ENCODE measurements at places on chromosomes 3 and 15.

GRCh38 chr3:19432669-19433068 is 284.4 kb downstream of the KCNH8 start:
- DNase-seq: no peak

GRCh38 chr3:112116748-112117186 is 16.3 kb downstream of the GCSAM start:
- no peak for DNase-seq

DNA sequence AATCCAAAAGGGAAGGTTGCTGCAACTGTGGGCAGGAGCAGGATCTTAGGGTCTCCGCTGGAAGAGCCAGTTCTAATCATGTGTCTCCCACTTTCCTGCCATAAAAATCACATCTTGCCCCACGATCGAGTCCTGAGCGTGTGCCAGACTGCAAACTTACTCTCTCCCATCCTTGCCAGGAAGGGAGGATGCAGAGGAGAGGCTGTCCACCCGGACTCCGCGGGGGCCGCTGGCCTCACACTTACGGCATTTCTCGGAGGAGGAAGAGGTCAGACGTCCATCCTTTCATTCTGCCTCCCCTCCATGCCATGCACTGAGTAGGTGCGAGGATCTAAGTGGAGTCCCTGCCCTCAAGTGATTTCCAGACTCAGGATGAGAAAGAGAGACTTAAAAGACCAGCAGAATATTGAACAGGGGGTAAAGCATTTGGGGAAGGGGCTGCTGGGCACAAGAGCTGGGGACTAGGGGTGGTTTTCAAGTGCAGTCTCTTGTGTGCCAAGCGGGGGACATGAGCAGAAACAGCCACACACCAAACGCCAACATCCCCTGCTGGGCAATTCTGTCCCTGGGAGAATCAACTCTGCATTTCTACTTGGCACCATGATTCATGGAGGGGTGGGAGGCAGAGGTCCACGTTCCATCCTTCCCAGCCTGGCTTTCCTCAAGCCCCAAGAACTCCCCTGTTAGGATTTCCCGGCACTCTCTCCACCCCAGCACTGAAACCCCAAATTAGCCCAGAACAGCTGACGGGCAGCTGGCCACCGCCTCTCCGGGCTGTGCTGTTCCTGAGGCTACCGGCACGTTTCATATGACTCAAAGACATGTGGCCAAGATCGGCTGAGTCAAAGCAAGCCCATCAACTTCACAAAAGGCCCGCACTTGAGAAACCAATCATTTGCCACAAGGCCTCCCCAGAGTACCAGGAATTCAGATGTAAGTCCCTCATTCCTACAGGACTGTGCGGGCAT is 11.6 kb downstream of the OXTR start:
- DNase-seq: no peak

GRCh38 chr15:19987389-19988048 is 554.1 kb downstream of the GOLGA6L6 start:
- DNase-seq: no peak

DNA sequence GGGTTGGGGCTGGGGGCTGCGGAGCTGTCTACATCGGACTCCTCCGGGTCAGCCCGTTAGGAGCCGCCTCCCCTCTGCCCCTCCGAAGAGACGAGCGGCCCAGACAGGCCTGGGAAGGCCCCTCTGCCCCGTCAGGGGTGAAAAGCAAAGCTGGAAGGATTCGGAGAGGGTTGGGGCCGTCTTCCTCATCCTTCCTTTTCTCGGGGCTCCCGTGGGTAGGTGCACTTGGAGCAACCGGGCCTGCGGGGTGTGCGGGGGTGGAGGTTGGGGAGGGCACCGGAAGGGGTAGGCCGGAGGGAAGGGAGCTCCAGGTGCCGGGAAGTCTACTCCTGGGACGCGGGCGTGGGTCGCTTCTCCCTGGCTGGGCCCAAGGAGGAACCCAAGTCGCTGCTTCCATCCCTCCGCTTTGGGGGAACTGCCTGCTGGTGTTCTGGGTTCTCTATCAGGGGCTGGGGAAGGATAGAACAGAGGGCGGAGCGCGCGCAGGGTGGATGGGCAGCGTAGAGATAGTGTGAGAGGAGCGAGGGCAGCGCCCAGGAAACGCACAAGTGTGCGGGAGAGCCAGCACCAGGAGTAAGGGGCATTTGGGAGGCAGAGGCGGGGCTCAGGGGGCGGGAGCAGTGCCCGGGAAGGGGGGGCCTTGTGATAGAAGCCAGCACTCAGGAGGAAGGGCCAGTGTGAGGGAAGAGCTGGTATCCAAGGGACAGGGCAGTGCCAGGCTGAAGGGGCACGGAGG is 590 bp downstream of the POLR2H start:
- DNase-seq: peak; percentile 17

GRCh38 chr15:27742751-27743477 is 356.2 kb downstream of the OCA2 start:
- no peak for DNase-seq

- no peak for DNase-seq
Measured at GRCh38 chr3:56629047-56629446, 54.0 kb downstream of the TASOR start.

DNA sequence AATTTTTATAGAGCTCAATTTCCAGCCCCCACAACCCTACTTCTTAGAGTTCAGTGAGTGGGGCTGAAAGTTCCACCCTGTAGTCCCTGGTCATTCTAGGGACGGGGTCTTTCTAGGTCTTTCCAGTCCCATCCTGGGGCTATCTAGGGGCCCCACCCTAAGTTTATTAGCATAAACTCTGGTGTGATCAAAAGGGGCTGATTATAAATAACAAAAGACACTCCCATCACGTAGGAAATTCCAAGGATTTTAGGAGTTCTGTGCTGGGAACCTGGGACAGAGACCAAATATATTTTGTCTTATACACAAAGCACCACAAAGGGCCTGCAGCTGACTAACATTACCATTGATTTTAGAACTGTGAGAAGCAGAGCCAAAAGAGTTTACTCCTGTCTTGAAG is 41.9 kb downstream of the RAD54L2 start:
- no peak for DNase-seq

DNA sequence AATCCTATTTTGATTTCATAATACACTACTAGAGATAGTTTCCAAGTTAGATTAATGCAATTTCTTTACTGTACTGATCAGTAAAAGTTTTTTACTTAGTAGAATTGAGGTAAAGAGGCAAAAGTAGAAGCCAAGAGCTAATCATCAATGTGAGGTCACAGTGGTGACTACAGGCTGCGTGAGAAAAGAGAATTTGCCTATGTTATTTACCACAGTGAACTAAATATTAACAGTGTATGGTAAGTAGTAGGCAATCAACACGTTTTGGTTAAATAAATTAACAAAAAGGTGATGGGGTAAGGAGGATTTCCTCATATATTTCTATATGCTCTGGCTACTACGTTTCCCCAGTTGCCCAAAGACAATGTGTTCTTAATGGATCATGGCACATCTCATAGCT is 202.2 kb upstream of the CMC1 start:
- no peak for DNase-seq

GRCh38 chr15:50252556-50252955 is 13.0 kb downstream of the HDC start:
- DNase-seq: no peak

DNA sequence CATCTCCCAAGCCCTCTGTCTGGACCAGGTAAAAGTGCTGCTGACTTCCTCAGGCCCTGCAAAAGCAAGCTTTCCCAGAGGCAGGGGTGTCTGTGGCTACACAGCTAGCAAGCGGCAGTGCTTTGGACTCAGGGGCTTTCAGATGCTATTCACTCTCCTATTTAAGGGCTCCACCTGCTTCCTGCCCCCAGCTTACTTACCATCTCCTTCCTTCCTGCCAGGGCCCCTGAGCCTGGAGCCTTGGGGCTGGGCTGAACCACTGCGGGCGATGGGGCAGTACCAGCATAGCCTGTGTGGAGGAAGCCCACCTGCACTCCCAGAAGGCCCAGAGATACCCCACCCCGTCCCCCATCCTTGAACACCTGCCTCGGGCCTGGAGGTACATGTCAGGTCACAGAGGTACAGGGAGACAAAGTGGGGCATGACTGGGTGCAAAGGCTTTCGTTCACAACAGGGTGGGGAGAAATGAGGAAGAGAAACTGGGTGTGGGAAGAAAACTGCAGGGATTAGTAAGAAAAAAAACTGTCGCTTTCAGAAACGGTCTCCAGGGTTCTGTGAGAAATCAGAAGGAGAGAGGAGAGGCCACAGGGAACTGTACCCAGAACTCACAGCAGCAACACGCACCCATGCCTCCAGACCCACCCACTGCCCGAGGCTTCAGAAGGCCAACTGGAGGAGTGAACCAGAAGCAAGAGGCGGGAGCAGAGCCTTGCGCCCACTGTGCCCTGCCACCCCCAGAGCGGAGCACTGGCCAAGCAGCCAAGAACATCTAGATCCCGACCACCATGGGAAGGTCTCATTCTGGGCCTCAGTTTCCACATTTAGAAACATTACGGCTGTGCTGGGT is 49.5 kb downstream of the CCDC12 start:
- peak; percentile 95 for DNase-seq

DNA sequence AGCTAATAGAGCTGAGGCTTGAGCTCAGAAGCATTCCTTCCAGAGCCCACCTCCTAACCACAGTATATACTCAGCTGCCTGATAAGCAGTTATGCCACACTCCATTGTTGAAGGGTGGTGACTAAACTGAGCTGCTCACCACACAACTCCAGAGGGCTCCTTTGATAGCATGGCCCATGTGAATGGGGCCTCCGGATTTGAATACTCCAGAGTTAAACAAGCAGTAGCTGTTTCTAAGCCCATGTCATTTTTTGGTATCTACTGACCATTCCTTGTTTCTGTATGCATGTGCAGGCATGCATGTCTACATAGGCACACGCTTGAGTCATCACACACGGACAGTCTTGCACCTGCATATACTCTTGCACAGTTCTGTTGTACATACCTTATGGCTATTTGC is 28.9 kb downstream of the IGSF10 start:
- DNase-seq: no peak

DNA sequence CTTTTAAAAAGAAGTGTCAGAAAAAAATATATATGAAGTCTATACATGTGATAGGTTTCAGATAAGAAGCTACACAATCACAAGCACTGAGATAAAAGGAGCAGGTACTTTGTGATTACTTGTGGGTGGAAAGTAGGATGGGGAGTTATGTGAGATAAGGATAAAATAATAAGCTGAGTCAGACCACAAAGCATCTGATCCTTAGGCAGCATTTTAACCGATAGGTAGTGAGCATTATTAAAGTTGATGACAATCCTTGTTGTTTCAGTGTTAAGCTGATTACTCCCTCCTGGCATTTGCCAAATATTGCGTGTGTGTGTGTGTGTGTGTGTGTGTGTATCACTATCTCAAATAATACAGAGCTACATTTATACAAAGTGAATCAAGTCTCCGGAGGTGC is 483.1 kb downstream of the NAALADL2 start:
- DNase-seq: no peak

- DNase-seq: no peak
Measured at GRCh38 chr3:188148318-188148717, 5.6 kb upstream of the LPP start.

DNA sequence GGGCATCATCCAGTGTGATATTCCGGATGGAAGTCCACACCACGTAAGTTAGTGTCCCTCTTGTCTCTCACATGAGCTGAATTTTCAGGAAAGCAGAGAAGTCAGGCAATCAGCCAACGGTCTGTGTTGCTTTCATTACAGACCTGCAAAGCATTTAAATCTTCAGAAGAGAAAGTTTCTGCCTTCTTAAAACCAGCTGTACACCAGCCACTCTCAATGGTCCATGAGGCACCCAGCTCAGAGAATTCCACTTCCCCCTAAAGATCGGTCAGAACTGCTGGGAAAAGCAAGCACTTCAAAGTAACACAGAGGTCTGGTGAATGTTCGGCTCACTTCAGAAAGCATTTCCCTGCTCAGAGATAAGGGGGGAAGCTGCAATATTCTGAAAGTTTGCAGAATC is 903.7 kb downstream of the EPHA3 start:
- no peak for DNase-seq

GRCh38 chr3:143321058-143321769 is 201.6 kb downstream of the CHST2 start:
- no peak for DNase-seq

DNA sequence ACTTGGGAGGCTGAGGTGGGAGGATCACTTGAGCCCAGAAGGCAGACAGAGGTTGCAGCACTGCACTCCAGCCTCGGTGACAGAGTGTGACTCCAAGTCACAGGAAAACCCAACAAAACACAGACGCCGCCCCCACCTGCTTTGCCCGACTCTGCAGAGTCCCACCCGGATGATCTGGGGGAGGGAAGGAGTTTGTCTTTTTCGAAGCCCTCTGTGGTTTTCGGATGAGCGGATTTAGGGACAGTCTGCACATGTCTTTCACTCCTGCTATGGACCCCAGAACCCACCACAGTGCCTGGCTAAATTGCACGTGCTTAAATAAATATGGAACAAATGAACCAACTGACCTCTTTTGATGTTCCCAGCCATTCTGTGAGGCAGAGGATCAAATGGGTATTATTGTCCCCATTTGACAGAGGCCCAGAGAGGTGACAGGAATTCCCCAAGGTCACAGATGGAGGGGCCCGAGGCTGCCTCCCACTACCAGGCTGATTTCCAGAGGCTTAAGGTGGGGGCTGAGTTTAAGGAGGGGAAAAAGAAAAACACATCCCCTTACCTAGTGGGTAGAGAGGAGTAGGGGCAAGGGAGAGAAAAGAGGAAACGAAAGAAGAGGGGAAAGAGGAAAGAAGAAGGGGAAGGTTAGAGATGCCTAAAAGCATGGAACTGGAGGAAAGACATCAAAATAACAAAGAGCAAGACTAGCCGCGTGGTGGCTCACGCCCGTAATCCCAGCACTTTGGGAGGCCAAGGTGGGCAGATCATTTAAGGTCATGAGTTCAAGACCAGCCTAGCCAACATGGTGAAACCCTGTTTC is 59.4 kb upstream of the TFRC start:
- peak; percentile 56 for DNase-seq

GRCh38 chr15:45333550-45333949 is 44.8 kb downstream of the GATM start:
- no peak for DNase-seq

- no peak for DNase-seq
Measured at GRCh38 chr3:50316657-50317242, 5.8 kb downstream of the HYAL2 start.

- DNase-seq: no peak
Measured at GRCh38 chr3:51396401-51396800, 5.3 kb downstream of the RBM15B start.

DNA sequence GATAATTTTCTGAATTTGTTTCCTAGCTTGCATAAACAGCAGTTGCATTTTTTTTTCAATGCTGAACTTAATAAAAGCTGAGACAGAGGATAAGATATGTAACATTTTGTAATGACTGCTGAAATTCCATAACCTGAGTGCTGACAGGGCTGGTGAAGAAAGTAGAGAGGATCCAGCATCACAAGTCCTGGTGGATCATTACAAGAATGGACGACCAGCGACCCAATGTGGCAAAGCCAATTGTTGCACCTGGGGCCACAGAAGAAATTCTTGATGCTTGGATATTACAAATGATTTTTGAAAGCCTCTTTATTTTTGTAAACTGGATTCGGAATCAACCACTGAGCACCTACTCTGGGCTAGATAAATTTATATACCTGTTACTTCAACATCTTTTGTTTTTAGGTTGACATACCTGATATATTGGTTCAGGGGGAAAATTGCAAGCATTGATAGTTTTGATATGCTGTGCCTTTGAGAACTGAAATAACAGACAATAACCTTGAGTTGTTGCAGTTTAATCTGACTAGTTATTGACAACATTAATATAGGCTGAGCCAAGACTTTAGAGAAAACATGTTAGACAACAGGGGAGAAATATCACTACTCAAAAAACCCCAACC is 3.9 kb upstream of the ACTL6A start:
- peak; percentile 76 for DNase-seq

Measured in inflammatory macrophage treated with lipopolysaccharide for 4 hours (primary cell).